Forelimb muscle (tissue), 1 donor: ENCODE measurements at places on chromosomes 5 and 9. TPM values are rescaled to one million over a fixed set of nuclear protein-coding genes. Genes with fewer than 3 reads are reported as not detected.

LCN10 gene
- 20.2 TPM for polyA plus RNA-seq

CNTNAP3B gene
- polyA plus RNA-seq: 5.6 TPM

OTP gene
- not detected for polyA plus RNA-seq

CDO1 gene
- polyA plus RNA-seq: 15.6 TPM

- no peak for DNase-seq
Observed at GRCh38 chr9:98370976-98371315, 115.5 kb upstream of the TBC1D2 start.

GRCh38 chr9:16668734-16669295, 201.7 kb downstream of the BNC2 start:
- no peak for DNase-seq

GRCh38 chr5:61931236-61931635, 374.8 kb upstream of the KIF2A start:
- no peak for DNase-seq

GRCh38 chr9:23341346-23341745, 484.7 kb downstream of the ELAVL2 start:
- no peak for DNase-seq

GRCh38 chr9:106104887-106105286, 410.5 kb downstream of the TMEM38B start:
- no peak for DNase-seq

DNA sequence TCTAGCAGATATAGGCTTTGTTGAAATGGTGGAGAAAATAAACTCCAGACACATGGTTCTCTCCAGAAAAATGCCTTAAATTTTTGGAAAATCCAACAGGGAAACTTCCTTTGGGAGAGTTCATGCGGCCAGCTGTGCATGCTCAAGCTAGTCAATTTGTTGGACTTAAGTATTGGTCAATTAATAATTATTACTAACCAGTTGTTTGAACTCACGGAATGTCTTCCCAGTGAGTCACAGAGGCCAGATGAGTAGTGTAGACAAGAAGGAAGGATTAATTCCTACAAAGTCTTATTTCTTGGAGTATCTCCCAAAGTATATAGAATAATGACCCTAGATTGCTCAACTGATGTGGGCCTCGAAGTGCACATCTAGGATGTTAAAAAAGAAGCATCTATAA, 103.6 kb downstream of the MACIR start:
- no peak for DNase-seq

GRCh38 chr5:27748847-27749246, 710.5 kb upstream of the CDH9 start:
- no peak for DNase-seq
